ENCODE measurements at places on chromosomes 1 and 21. TPM values are rescaled to one million over a fixed set of nuclear protein-coding genes. Genes with fewer than 3 reads are reported as not detected.

Gene PRKCZ
- 21.6 TPM for total RNA-seq

Gene SETD4
- total RNA-seq: 14.7 TPM

Gene KRTAP19-1
- not detected for total RNA-seq

Gene SERINC2
- 14.7 TPM for total RNA-seq

Gene ST7L
- 30.4 TPM for total RNA-seq

Gene CAPN9
- 0.61 TPM for total RNA-seq

Gene PTGS2
- total RNA-seq: 3.0 TPM

Gene LHX8
- not detected for total RNA-seq

Gene AADACL3
- total RNA-seq: not detected

Gene SELP
- 10.9 TPM for total RNA-seq

Gene PLEKHN1
- not detected for total RNA-seq

Gene OBSCN
- total RNA-seq: 2.5 TPM

Gene KCNA3
- total RNA-seq: 0.12 TPM

Gene CFAP141
- not detected for total RNA-seq

Gene ADORA3
- 51.0 TPM for total RNA-seq

Gene TNFAIP8L2
- 6.3 TPM for total RNA-seq

Gene CFHR1
- total RNA-seq: not detected

Gene RRP1
- total RNA-seq: 14.9 TPM

Gene FMN2
- 4.3 TPM for total RNA-seq

Gene FRRS1
- total RNA-seq: 20.0 TPM

Gene CR1
- total RNA-seq: 4.3 TPM

Gene ABCA4
- total RNA-seq: 0.11 TPM

Gene GBP6
- not detected for total RNA-seq

Gene AIRE
- total RNA-seq: not detected

Gene C1orf74
- total RNA-seq: 2.3 TPM

Gene TCEA3
- 138 TPM for total RNA-seq

Gene BMP8B
- 0.13 TPM for total RNA-seq

Gene HPDL
- total RNA-seq: not detected

Gene ADAM30
- not detected for total RNA-seq

Gene LCE3D
- not detected for total RNA-seq
